AG04450 (cell line): ENCODE measurements at places on chromosomes 1 and 21. TPM values are rescaled to one million over a fixed set of nuclear protein-coding genes. Genes with fewer than 3 reads are reported as not detected.

- no peak for DNase-seq
Observed at GRCh38 chr1:247400685-247401084, 15.3 kb upstream of the NLRP3 start.

- no peak for DNase-seq
Observed at GRCh38 chr1:240356568-240356967, 255.4 kb downstream of the GREM2 start.

GRCh38 chr1:23422241-23422877, 2.2 kb downstream of the TCEA3 start:
- DNase-seq = peak; percentile 43

DNA sequence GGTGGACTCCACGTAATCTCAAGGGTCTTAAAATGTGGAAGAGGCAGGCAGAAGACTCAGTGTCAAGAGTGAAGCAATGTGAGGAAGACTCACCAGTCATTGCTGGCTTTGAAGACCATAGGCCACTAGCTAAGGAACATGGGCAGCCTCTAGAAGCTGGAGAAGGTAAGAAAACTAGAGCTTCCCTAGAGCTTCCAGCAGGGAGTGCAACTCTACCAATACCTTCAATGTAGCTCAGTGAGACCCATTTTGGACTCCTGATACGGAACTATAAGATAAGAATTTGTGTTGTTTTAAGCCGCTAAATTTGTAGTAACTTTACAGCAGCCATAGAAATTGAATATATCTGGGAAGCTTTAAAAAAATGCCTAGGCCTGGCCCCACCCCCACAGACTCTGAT, 18.9 kb downstream of the METTL13 start:
- DNase-seq = no peak

Gene UTS2
- polyA plus RNA-seq = 0.06 TPM in 1 of 2 replicates, not detected in the other

Gene TACSTD2
- 0.07 TPM in 2 replicates for polyA plus RNA-seq

DNA sequence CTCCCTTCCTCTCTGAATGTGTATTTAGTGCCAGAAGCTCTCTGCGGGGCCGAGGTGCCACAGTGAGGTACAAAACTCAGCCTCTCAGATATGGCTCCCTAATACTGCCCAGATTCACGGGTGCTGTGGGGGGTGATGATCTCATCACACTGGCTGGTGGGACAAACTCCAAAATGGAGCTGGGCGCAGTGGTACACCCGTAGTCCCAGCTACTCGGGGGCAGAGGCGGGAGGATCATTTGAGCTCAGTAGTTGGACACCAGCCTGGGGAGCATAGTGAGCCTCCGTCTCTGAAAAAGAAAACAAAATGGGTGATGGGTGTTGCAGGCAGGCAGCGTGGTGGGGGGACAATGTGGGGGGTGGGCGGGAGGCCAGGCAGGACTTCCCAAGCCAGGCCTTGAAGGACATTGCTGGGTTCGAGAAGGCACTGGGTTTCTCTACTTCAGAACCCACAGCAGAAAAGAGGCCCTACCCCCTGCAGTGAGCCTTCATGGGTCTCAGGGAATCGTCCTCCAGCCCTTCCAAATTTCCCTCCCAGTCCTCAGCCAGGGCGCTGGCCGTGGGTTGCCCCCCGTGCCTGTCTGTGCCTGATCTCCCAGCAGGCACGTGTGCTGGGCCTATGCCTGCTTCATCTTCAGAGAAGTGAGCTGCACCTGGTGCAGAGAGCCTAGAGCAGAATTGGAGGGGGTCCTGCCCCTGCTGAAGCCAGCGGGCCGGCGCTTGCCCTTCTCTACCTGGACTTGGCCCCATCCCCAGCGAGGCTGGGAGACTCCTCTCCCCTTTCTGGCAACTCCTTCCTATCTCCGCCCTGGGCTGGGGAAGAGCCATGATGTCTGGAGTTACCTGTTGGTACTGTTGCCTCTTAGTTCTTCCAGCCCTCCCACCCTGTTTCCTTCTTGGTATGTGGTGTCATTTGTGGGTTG, 14.0 kb downstream of the H6PD start:
- DNase-seq = no peak

GRCh38 chr21:37916310-37917051, at the start of gene KCNJ6:
Gene KCNJ6 (minus strand): TSS chr21:37916457. CDS start chr21:37840682, 75,775 bp downstream.
- no peak for DNase-seq

GRCh38 chr1:12548973-12549459, 69.0 kb downstream of the DHRS3 start:
- no peak for DNase-seq
